ENCODE measurements at places on chromosomes 6 and 20.

DNA sequence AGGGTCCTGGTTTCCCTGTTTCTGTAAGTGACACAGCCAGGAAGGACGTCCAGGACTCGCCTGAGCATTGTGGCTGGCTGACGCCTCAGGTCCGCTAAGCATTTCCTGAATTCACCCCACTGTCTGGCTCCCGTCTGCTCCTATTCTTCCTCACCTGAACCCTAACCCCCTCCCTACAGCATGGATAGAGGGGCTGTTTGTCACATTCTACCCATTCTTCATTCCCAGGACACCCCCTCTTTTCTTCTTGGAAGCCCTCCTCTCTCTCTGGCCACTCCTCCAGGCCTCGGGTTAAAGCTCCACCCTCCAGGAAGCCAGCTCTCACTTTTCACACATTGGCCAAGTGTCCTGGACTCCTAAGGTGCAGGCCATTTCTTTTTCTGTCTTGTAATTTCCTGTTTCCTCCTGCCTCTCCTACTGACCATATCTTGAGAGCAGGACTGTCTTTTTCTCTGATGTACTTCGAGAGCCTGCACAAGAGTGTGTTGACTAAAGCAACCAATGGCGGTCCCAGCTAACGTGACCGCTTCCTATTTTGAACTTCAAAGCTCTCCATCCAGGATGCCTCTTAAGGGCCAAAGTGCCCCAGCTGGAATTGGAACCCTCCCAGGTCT lies 24.2 kb upstream of the MYMX start:
- DNase-seq: no peak

- no peak for DNase-seq
Observed at GRCh38 chr6:40891686-40892085, 147.3 kb downstream of the UNC5CL start.

DNA sequence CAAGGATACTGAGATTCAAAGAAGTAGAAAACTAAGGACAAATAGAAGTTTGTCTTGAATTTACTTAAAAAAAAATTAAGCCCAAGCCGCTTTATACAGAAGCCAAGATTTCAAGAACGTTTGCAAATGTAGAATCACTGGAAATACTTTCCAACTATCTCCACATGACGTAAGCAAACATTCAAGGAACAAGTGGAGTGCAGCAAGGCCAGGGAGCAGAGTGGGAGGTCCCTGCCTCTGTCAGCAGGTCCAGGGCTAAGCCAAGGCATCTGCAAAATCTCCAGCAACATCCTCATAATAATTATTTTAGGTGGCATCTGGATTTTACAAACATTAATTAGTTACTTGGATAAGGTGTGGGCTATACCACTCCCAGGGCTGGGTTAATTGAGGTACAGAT lies 60.1 kb upstream of the AKIRIN2 start:
- DNase-seq: no peak

- DNase-seq: no peak
Observed at GRCh38 chr6:87945181-87945580, 102.5 kb upstream of the SPACA1 start.

DNA sequence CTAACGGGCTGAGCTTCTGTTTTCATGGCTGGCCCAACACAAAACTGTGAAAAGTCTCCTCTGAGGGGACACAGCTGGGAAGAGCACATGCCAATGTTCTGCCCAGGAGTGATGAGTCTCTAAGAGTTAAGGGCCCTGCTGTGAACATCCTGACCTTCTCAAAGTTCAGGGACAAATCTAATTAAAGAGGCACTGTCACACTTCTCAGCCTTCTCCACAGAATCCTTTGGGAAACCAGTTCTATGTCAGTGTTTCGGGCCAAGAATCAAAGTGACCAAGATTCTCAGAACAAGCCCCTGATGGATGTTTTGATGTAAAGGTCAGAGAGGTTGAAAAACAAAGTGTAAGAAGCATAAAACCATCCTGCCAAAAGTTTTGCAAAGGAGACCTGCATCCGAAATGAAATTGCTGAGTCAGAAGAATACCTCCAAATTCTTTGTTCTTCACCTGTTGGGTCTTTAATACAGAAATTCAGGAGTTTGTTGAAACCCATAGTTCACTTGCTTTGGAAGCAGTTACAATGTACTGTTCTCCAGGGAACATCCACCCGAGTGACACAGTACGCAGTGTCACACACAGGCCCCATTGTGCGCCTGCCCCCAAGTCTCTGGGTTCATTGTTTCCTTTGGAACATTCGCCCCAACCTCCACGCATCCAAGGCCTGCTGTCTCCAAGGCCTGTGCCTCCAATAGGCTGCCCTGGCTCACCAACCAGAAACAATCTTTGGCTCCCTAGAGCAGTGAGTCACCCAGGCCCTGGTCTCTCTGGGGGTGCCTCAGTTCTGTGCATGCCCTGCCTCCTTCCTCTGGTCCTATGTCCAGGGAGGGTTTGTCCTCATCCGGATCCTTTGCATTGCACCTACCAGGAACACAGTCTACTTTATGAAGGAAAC lies 65.5 kb upstream of the QKI start:
- no peak for DNase-seq

Data from memory B cell (primary cell).